Femur (tissue), 1 donor: ENCODE measurements at places on chromosomes 5 and 9.

DNA sequence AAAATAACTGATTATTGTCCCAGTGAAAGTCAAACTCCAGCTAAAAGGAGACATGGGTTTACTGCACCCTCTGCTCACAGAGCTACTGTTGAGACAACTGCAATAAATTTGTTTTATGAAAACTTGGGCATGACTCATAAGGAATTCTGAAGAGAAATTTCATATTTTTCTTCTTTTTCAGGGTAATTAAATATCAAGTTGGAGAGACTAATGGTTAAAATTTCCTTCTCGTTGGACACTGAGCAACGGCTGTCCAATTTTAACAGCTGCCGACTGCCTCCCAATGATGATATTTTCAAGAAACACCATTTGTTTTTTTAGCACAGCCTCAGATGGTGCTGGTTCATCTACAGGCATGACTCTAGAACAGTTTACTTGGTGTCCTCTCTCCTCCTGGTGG, 259.2 kb upstream of the RGMB start:
- DNase-seq = no peak

- no peak for DNase-seq
Observed at GRCh38 chr5:104774372-104774771, 1211.8 kb upstream of the NUDT12 start.

- DNase-seq = peak; percentile 68
Observed at GRCh38 chr9:125747053-125747764, at the start of gene PBX3. Gene PBX3, plus strand, starts transcription at chr9:125747373.

DNA sequence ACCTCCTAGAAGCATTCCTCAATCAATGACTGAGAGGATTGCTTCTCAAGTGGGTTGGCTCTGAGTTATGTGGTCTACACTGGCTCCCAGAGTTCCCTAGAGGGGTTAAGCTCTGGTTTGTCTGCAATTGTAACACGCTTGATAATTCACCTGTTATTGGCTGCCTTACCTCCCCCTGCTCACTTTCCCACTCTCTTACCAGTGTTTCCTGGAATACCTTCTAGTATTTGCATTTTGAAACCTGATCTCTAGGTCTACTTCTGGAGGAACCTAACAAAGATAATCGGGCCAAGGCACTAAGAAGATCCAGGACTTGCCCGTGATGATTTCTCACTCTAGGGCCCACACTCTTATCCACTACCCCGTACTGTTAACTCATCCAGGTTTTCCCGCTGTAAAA, 110.1 kb upstream of the MAP3K1 start:
- no peak for DNase-seq

- DNase-seq = no peak
Observed at GRCh38 chr5:116475338-116475737, 99.3 kb downstream of the SEMA6A start.

- DNase-seq = no peak
Observed at GRCh38 chr5:111685969-111686368, 71.0 kb downstream of the NREP start.

GRCh38 chr5:133970325-133970909, 2.0 kb upstream of the C5orf15 start:
- no peak for DNase-seq

- DNase-seq = no peak
Observed at GRCh38 chr9:123064716-123065115, 31.2 kb downstream of the GPR21 start.

- no peak for DNase-seq
Observed at GRCh38 chr9:29348999-29349398, 1775.7 kb upstream of the C9orf72 start.
